T follicular helper cell (primary cell): ENCODE measurements at places on chromosomes 3 and 15.
A peak's percentile ranks its signal among the peaks of the same experiment; 100 is the strongest.

DNA sequence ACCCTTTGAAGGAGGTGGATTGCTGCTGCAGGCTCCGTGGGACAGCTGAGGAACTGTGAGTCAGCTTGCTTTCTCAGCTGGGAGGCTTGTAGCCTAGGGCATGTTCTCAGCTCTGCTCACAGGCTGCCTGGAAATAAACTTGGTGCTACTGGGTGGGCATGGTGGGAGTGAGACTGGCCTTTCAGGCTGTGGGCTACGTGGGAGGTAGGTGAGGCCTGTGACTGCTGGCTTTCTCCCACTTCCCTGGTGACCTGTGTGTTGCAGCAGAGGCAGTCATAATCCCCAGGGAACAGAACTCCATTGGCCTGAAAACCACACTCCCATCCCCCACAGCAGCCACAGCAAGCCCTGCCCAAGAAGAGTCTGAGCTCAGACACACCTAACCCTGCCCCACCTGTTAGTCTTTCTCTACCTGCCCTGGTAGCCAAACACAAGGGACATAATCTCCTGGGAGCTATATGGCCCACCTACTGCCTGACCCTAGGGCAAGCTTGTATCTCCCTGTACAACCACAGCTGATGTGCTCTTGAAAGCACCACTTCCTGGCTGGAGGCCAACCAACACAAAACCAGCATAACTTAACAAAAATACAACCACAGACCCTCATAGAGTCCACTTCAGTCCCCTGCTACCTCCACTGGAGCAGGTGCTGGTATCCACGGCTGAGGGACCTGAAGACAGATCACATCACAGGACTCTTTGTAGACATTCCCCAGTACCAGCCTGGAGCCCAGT, 236.5 kb downstream of the SQOR start:
- DNase-seq, result no peak

GRCh38 chr3:49313896-49314688, 25.8 kb downstream of the USP4 start:
- no peak for DNase-seq

DNA sequence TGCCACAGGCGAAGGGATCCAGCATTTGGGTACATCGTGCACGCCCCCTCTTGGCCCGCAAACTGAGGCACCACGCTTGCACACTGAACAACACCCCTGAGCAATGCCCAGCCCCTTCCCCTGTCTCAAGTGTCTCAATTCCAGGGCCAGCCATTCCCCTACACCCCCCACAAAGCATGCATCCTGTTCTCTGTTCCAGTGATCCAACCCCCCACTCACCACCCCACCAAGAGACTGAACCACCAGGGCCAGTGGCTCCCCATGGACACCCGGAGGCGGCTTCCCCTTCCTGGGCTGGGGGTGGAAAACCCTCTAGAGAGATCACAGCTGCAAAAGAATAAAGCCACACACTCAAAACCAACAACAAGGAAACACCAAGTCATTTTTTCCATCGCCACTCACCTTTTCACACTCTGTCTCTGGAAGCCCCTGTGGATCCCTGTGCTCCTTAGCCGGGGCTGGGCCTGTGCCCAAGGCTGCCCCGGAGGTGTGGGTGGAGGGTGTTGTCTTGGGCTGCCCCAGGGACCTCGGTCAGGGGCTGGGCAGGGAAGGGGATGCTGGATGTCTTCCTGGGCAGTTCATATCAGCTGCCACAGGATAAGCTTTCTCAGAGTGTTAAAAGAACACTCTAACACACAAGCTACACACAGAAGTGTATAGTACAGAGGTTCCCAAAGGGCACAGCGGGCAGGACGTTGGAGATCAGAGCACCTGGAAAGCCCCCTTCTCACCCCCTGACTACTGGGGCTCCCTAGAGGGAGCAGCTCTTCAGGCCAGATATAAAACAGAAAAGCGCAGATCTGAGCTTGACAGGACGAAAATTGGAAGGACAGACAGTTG, 92.5 kb downstream of the CHSY1 start:
- no peak for DNase-seq

DNA sequence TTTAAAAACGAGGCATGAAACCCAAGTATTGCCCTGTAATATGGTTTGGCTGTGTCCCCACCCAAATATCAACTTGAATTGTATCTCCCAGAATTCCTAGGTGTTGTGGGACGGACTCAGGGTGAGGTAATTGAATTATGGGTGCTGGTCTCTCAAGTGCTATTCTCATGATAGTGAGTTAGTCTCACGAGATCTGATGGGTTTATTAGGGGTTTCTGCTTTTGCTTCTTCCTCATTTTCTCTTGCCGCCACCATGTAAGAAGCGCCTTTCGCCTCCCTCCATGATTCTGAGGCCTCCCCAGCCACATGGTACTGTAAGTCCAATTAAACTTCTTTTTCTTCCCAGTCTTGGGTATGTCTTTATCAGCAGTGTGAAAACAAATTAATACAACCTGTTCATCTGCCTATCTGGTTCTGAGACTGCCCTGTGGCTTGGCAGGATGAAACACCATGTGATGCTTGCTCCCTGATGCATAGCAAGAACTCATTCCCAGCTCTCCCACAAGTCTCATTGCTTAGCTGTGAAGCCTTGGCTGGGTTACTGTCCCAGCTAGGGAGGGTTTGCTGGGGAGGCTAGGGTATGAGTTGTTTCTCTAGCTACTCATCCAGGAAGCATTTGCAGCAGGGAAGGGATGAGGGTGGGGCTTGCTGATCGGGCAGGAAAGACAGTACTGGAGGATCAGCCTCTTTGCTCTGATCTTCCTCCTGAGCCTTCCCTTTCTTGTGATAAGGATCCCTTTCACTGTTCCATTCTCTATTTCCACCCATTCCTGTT, 3.7 kb upstream of the SQOR start:
- DNase-seq, result no peak

DNA sequence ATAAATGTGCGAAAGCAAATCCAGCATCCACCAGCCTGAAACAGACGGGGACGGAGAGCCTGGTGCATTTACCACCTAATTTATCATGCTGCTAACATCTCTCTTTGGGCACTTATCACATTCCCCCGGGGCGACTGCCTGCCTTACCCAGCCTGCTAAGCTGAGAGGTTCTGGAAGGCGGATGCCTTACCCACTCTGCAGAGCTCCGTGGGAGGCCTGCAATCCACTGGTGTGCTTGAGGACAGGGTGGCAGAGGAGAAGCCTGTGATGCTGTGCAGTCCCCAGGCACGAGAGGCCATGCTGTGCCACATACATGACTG, 25.5 kb downstream of the MGLL start:
- no peak for DNase-seq

GRCh38 chr3:24545887-24546286, 51.2 kb upstream of the THRB start:
- no peak for DNase-seq

DNA sequence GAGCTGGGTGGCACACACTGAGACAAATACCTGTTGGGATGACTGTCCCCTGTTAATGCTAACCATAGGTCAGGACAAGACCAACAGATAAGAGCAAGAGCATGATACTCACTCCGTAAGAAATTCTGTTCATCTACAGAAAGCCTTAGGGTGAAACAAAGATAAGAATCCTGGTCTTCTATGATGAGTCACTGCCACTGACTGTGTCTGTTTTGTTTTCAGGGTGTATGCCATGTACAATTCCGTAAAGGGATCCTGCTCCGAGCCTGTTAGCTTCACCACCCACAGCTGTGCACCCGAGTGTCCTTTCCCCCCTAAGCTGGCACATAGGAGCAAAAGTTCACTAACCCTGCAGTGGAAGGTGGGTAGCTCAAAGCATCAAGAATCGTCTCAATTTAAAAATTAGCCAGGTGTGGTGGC, 141.1 kb downstream of the GHSR start:
- DNase-seq, result no peak

DNA sequence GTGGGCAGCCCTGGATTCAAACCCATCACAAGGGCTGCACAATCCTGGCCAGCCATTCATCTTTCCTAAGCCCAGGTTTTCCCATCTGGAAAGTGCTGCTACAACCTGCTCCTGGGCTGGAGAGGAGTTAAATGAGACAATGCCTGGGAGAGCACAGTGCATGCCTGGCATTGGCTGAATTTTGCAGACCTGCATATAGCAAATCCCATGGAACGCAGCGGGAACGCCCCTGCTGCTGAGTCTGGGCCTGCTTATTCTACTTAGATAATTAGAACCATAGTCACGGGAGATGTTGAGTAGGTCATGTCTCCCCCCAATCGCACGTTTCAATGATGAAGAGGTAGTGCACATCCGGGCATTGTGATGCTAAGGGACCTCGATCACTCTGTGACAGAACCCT, 46.6 kb downstream of the ABTB1 start:
- no peak for DNase-seq

DNA sequence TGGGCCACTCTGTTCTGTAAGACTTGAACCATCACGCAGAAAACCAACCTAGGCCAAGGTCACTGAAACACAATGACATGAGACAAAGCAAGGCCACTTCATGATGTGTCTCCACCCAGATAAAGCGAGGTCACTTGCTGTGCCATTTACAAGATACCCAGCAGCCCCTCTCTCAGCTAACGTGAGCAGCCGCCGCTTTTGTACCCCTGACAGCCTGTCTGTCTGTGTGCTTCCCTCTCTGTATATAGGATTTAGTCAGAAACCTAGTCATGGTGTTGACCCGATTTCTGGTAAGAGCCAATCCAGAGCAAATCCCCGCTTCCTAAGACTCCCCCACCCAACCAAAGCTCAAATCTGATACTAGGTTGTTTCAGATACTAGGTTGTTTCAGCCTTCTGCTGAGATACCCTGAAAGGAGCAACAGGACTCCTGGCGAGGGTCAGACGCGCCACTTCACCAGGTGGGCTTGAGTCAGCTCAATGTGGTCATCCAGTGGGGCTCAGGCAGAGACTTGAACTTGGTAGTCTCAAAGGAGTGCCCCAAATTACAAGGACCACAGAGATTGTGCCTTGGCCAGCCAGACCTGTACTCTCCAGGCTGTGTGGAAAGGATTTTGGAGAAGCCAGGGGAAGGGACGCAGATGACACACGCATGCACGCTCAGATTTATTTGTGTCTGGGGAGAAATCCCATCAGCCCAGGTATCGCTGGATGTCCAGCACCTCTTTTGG, 3.1 kb upstream of the ZXDC start:
- no peak for DNase-seq

- DNase-seq, result no peak
These were observed 22.9 kb downstream of the IL5RA start for GRCh38 chr3:3087279-3087678.

GRCh38 chr15:34001536-34001935, 33.2 kb downstream of the CHRM5 start:
- DNase-seq, result no peak

GRCh38 chr3:135965506-135966270, at the start of gene PPP2R3A:
TSS of gene PPP2R3A (plus strand) at chr3:135965728. CDS start at chr3:136001499, 35,771 bp downstream.
- DNase-seq, result peak; percentile 38

DNA sequence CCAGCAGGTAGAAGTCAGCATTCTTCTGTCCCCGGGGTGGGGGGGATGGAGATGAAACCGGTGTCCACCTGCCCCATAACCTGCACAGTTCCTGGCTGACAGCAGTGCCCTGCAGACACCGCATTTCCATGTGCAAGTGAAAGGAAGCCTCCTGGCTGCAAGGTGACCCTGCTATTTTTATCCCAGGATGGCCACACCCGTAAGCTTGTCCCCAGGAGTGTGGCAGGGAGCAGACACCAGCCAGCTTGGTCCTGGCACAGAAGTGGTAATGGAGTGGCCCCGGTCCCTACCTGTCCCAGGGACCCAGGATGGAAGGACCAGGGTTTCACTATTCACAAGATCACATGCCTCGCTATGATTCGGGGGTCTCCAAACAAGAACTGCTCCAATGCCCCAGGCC, 85.3 kb upstream of the RPL32 start:
- DNase-seq, result no peak

- DNase-seq, result no peak
These were observed 16.8 kb upstream of the SLC41A3 start for GRCh38 chr3:126100634-126101301.

DNA sequence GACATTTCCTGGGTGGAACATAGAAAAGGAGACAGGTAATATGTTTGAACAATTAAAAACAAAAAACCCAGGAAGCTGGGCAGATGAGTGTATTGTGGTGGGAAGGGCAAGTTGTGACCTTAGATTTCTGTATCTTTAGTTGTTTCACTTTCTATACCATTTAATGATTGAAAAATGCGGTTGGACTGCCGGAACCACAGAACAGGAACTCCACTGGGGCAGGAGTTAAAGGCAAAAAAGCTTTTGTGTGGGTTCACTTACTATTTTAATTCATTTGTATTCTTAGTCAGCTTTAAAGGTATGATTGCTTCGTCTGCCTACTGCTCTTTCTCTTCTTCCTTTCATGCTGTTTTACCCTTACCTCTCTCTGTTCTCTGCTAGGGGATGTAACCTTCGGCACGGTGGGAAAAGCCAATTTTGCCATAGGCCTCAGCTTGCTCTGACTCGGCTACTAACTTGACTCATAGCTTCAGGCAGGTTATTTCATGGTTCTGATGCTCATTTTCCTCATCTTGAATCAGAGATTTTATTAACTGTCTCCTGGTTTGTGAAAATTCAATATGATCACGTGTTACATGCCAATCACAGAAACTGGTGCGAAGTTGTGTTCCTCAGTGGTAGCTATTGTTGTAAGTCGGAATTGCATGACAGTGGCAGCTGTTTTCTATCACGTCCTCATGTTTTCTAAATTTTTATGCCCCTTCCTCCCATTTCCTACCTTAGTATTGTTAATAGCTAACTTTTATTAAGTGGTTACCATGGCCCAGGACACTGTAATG, 1.6 kb upstream of the MCTP2 start:
- DNase-seq, result peak; percentile 12

- no peak for DNase-seq
These were observed 28.5 kb downstream of the TMEM212 start for GRCh38 chr3:171871392-171872274.

GRCh38 chr15:37090543-37091175, 9.7 kb downstream of the MEIS2 start:
- DNase-seq, result no peak

GRCh38 chr3:7607676-7608075, 746.8 kb downstream of the GRM7 start:
- DNase-seq, result no peak

GRCh38 chr3:168828536-168828935, 732.8 kb upstream of the GOLIM4 start:
- no peak for DNase-seq

- no peak for DNase-seq
These were observed 82.5 kb upstream of the PSMD6 start for GRCh38 chr3:64105816-64106215.

DNA sequence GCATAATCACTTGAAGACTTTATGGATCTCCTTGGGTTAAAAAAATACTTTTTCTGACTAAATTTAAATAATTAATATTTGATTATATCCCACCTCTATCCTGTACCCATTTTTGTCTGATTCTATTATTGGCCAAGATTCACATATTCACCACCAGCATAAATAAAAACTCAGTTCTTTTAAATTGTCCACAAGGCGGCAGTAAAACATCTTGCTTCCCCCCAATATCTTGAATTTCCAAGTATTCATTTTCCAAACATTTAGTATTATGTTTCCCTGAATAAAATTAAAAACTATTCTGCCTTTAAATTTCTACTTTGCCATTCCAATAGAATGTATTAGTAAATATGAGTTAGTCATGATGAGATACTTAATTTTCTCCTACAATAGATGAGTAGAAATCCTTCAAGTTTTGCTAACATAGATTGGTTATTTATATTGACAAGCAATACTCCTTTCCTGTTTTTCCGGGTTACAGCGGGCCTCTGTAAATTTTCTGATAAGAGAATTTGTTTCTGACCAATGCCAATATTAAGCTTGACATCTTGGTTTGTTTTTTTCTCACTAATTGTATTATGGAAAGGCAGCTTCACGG, 218.7 kb upstream of the MDFIC2 start:
- DNase-seq, result no peak
